ENCODE measurements at places on chromosomes 11 and 22.

- DNase-seq: no peak
Measured at GRCh38 chr11:10400856-10401255, 54.2 kb upstream of the AMPD3 start.

DNA sequence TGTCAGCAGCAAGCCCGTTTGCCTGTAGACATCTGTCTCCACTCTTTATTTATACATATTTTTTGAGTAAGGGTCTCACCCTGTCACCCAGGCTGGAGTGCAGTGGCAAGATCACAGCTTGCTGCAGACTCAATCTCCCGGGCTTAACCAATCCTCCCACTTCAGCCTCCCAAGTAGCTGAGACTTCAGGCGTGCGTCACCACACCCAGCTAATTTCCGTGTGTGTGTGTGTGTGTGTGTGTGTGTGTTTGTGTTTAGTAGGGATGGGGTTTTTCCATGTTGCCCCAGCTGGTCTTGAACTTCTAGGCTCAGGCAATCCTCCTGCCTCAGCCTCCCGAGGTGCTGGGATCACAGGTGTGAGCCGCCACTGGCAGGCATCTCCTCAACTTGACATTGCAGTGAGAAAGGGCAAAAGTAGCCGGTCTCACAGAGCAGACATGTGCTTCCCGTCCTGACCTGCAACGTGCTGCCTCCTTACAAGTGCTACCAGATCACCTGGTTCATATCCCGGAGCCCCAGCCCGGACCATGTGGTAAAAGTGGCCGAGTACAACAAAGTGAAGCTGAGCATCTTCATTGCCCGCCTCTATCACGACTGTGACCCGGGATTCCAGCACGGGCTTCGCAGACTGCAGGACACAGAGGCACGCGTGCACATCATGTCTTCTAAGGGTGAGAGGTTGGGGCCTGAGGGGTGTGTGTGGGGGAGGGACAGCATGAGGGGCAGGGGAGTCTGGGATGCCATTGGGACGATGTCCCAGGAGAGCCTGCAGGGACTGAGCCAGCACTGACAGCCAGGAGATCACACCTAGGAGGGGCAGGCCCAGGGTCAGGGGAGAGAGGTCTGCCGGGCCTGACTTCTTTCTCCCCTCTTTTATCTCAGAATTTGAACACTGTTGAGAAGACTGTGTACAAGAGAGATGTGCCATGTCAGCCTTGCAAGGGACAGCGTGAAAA is 5.6 kb upstream of the APOBEC3H start:
- no peak for DNase-seq

- DNase-seq: no peak
Measured at GRCh38 chr11:103794262-103794661, 242.2 kb upstream of the DDI1 start.

- no peak for DNase-seq
Measured at GRCh38 chr11:102712137-102712536, 6.6 kb upstream of the MMP27 start.

- DNase-seq: no peak
Measured at GRCh38 chr11:57399221-57399620, 8.8 kb upstream of the PRG2 start.

GRCh38 chr11:123209591-123209990 is 14.5 kb upstream of the CLMP start:
- no peak for DNase-seq

DNA sequence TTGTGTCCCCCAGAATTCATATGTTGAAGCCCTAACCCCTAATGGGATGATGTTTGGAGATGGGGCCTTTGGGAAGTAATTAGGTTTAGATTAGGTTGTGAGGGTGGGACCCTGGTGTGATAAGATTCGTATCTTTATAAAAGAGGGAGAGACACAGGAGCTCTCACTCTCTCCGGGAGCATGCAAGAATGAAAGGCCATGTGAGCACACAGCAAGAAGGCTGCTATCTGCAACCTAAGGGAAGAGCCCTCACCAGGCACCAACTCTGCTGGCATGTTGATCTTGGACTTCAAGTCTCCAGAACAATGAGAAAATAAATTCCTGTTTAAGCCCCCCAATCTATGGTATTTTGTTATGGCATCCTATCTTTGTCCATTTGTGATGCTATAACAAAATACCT is 97.3 kb downstream of the ELP4 start:
- DNase-seq: no peak

Data from NCI-H774 (cell line).